ENCODE measurements at places on chromosomes 3 and 15.

- no peak for DNase-seq
These were observed 217.1 kb downstream of the GBE1 start for GRCh38 chr3:81544385-81544784.

- DNase-seq, result no peak
These were observed 150.1 kb upstream of the TGFBR2 start for GRCh38 chr3:30456264-30456663.

DNA sequence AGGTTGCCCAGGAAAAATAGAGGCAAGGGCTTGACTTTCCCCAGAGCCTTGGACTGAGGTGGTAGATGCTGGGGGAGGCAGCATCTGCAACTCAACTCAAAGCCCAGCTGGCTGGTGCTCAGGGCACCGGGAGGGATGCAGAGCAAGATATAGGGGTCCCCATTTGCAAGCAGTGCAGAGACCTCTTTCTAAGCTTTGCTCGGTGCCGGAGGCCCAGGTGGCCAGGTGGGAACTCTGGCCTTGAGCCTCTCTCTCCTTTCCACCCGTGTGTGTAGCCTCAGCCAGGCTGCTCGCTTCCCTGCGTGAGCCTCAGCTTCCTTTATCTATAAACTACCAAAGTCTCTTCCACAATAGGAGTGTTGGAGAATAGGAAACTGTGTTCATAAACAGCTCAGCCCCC lies 36.5 kb downstream of the SLC6A6 start:
- DNase-seq, result no peak

GRCh38 chr3:124999317-124999716 lies 56.5 kb downstream of the HEG1 start:
- DNase-seq, result no peak

- no peak for DNase-seq
These were observed 35.6 kb downstream of the ABCC5 start for GRCh38 chr3:183981990-183982644.

GRCh38 chr3:53046171-53047170 lies 598 bp upstream of the SFMBT1 start:
- DNase-seq, result no peak

DNA sequence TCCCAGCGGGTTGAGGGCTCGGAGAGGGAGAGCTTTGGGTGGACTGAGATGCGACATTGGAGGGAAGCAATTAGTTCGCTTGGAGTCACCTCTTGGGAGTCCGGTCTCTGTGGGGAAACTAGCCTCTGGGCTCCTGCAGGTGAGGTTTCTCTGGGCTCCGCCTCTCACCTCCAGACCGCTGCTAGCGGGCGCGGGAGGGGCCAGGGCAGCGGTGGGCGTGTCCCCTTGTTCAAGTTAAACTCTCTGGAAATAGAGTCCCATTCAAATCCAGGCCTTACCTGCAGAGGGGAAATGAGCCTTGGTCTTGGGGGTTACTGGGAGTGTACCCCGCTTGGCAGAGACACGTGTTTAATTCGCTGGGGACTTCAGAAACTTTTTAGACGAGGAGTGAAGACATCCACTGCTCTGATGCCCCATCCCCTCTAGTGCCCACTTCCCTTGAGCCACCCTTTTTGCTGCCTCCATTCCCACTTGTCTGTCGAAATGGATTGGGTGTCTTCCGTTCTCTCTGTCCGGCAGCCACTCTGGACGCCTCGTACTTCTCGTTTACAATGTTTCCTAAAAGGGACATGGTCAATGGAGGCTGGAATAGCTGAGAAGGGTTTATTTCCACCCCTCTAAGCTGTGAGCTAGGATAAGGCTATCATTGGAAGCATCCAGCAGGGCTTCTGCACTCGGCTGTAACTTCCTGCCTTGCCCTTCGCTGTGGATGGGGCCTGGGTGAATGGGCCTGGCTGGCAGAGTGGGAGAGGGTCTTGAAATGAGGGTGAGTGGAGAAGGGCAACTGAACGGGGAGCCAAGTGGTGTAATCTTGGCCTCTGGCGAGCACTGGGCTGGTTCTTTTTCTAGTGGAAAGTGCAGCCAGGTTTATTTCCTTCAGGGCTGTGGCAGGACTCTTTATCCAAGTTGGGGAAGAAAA lies 1.1 kb downstream of the MITF start:
- DNase-seq, result no peak

GRCh38 chr3:129553171-129553570 lies 10.2 kb downstream of the H1-8 start:
- DNase-seq, result no peak

DNA sequence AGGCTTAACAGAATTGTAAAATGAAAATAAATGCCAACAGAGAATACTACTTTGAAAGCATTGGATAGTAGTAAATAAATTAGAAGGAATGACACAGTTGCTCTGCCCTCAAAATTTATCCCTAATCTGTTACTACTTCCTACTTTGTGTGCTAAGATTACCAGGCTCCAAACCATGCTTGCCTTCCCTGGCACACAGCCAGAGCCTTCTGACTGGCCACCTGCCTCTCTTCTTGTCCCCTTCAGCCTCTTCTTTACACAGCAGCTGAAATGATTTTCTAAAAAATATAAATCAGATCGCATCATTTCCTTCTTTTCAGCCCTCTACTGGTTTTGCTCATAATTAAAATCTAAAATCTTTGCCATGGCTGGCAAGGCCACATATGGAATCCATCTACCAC lies 334.1 kb downstream of the FHIT start:
- no peak for DNase-seq

GRCh38 chr3:42263354-42264346 lies 2.3 kb downstream of the CCK start:
- no peak for DNase-seq

GRCh38 chr3:49727924-49728361 lies 4.2 kb upstream of the GMPPB start:
- DNase-seq, result no peak

DNA sequence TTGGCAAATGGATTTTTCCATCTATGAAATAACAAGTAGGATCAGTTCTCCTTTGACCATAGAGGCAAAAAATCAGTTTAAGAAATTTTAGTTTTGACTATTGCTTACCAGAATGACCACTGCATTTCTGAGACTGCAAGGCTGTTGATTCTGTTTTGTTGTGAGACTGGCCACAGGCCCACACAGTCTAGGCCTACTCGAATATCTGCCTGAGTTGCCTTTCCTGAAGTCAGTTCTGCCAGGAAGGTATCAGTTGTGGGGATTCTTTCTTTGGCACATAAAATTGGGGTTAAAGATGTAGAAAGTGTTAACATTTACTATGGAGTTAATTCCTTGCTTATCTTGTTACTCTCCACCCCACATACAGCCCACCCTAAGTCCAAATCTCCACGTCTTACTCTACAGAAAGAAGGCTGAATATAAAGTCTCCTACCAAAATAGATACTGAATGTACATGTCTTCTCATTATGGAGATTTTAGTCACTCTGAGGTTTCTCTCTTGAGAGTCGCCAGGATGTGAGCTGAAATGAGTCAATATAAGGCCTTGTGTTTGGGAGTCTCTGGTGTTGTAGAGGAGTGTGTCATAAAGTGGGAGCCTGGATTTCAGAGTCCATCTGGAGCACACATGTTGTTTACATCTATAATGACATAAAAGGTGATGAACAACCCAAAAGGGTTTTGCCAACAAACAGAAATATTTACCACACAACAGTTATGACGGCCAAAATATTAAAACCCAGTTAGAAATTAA lies 45.0 kb upstream of the WWTR1 start:
- no peak for DNase-seq
